ENCODE measurements at places on chromosomes 13 and 19.

DNA sequence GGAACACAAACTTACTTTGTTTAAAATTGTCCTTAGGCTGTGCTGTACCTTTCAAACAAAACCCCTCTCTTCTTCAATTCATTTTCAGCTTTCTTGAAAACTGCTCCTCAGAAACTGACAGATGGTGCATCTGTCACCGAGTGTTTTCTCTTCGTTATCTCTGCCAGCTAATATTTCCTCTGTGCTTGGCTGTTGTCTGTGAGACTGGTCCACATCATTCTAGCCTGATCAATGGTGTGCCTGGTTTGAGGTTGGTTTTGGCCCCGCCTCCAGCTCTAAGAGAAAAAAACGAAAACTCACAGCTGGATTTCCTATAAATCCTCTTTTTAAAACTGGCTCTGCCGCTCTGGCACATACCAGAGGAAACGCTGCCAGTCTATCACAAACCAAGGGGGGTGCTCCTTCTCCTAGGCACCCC lies 79.7 kb downstream of the STARD13 start:
- no peak for DNase-seq

DNA sequence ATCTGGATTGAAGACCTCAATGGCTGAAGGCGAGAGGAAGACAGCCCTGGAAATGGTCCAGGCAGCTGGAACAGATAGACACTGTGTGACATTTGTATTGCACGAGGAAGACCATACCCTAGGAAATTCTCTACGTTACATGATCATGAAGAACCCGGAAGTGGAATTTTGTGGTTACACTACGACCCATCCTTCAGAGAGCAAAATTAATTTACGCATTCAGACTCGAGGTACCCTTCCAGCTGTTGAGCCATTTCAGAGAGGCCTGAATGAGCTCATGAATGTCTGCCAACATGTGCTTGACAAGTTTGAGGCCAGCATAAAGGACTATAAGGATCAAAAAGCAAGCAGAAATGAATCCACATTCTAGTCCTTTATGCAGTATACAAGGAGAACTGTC lies 1.2 kb downstream of the POLR1D start:
- no peak for DNase-seq

GRCh38 chr19:52227980-52228379 lies 38.1 kb downstream of the PPP2R1A start:
- DNase-seq, result no peak

- DNase-seq, result no peak
Observed at GRCh38 chr19:28605501-28606268, 607.3 kb downstream of the UQCRFS1 start.

DNA sequence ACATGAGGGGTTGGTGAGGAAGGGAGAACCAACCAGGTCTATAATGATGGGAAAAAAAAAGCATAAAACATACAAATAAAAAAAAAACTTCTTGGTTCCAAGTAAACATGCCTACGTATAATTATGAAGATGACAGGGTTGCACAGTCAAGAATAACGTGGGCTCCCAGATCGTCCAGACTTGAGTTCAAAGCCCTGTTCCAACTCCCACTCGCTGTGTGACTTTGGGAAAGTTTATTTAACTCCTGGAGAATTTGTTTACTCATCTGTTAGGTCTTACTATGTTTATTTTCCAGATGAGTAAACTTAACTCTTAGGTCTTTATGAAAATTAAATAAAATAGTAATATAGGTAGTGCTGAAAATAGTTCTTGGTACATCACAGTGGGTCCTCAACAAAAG lies 13.8 kb downstream of the STARD13 start:
- DNase-seq, result no peak

- no peak for DNase-seq
Observed at GRCh38 chr19:1470305-1471009, 8.6 kb downstream of the C19orf25 start.

DNA sequence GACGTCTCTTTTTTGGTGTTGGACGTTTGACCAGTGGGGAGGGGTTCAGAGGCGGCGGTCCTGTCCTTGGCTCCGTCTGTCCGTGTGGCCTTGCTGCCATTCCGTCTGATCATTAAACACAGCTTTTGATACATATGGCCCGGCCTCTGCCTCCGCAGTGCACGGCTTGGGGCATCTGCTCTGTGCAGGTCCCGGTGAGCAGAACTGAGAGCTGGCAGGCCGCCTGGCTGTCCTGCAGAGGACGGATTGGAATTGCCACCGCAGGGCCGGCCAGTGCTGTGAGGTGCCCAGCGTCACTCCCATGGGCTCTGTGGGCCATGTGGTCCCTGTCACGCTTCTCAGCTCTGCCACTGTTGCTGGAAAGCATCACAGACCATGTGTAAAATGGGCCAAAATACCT lies 5.4 kb upstream of the TMPRSS9 start:
- DNase-seq, result no peak

- DNase-seq, result no peak
Observed at GRCh38 chr13:88883741-88884140, 1212.6 kb downstream of the SLITRK5 start.

DNA sequence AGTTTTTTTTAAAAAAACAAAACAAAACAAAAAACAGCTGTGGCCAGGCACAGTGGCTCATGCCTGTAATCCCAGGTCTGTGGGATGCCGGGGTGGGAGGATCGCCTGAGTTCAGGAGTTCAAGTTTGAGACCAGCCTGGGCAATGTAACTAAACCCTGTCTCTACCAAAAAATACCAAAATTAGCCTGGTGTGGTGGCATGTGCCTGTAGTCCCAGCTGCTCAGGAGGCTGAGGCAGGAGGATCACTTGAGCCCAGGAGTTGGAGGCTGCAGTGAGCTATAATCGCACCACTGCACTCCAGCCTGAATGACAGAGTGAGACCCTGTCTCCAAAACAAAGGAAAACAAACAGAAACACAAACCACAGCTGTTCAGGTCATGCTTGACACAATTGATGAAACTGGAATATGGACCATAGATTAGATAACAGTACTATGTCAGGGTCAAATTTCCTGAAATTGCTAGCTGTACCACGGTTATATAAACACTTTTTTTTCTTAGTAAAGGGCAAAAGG lies 6.9 kb upstream of the ANGPTL4 start:
- no peak for DNase-seq

DNA sequence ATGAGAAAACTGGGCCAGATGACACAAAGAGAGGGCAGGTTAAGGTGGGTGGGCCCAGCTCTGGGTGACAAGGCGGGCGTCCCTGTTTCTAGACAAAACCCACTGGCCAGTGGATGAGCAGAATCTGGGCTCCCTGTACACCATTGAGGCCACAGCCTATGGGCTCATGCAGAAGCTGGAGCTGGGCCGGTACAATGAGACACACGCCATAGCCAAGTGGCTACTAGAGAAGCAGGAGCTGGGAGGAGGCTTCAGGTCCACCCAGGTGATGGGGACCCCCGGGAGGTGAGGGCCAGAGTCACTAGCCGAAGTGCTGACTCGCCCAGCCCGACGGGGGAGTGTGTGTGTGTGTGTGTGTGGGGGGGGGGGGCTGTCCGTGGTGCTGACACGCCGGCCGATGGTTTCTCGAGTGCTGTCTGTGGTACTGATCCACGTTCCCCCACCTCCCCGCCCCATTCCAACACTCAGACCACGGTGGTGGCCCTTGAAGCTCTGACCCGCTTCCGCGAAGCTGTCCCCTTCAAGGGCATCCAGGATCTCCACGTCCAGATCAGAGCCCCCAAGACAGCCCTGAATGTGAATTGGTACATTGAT lies 24.3 kb upstream of the SHFL start:
- DNase-seq, result no peak

GRCh38 chr13:23642110-23642509 lies 71.9 kb downstream of the TNFRSF19 start:
- no peak for DNase-seq

DNA sequence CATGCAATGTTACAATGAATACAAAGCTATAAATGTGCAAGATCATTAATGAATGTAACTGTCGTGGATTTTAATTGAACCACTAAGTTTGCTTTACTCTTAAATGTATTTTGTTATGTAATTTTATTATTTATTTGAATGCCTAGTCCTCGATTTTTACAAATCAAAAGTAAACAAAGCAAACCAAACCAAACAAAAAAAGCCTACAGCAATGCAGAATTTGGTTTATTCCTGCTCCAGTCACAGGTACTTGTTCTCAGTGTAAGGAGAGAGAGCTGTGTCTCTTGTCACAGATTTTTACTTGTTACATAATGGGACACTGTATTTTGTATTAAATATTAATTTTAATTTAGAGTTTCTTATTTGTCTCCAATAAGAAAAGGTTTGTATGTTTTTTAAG lies 584.3 kb upstream of the SLITRK6 start:
- DNase-seq, result no peak

DNA sequence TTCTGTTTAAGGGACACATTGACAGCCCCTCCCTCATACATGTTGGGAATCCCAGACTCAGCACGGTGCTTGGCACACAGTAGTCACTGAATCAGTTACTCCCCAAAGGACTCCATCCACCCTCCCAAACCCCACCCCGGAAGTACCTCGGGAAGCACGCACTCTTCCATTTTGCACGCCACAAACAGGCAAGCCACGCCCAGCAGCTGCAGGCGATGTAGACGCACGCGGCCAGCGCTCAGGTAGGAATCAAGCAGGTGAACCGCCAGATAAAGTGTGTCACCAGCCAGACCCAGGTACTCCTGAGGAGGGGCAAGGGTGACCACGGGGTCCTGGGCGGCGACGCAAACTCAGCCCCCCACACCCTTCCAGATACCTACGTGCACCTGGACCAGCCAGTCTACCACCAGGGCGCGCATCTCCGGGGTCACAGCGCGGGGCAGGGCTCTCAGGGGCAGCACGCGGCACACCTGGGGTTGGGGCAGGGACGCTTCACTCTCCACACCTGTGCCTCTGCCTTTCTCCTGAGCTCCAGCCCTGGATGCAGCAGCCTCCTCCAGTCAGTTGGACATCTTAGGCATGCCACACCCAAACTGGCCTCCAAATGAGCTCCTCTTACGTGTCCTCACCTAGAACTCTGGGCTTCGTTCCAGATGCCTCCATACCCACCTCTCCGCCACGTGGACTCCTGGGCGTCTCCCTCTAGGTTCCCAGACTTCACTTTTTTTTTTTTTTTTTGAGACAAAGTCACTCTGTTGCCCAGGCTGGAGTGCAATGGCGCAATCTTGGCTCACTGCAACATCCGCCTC lies 1.9 kb downstream of the CCNP start:
- no peak for DNase-seq

- DNase-seq, result no peak
Observed at GRCh38 chr19:33550768-33551167, 29.2 kb upstream of the PEPD start.

DNA sequence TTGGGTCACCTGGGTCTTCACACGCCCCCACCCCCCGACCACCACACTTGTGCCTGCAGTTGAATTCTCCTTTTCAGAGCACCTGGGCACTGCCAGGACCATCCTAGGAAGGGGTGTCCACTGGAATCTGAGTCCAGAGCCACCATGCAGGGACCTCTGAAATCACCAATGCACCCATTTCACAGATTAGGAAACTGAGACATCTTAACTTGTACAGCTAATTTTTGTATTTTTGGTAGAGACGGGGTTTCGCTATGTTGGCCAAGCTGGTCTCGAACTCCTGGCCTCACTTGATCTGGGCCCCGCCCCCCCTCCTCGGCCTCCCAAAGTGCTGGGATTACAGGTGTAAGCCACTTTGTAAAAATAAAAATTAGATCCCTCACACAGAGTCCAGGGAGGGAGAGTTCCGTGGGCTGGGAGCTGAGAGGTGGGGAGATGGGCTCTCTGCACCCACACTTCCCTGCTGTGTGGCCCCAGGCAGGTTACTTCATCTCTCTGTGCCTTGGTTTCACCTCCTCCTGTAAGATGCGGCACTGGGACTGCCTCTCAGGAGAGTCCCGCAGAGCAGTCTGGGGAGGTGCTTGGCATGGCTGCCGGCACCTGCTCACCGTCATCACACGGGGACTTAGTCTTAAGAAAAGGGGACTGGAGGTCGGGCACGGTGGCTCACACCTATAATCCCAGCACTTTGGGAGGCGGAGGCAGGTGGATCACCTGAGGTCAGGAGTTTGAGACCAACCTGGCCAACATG lies 45.9 kb upstream of the C19orf12 start:
- DNase-seq, result no peak

GRCh38 chr13:112443995-112444311 lies 67.8 kb downstream of the SPACA7 start:
- no peak for DNase-seq

All from AG04449 (cell line).